ENCODE measurements at places on chromosomes 5 and 9.
A peak's percentile ranks its signal among the peaks of the same experiment; 100 is the strongest.

DNA sequence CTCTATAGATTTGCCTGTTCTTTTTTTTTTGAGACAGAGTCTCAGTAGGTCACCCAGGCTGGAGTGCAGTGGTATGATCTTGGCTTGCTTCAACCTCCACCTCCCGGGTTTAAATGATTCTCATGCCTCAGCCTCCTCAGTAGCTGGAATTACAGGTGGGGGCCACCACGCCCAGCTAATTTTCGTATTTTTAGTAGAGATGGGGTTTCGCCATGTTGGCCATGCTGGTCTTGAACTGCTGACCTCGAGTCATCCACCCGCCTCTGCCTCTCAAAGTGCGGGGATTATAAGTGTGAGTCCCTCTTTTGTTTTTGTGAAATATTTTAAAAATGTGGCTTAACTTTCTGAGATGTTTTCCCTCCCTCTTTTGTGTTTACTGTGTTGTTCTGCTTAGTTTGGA, 29.2 kb downstream of the HSPA4 start:
- no peak for DNase-seq

GRCh38 chr9:134066913-134067851, 644 bp downstream of the BRD3 start:
- DNase-seq, result peak; percentile 54

GRCh38 chr5:53543401-53543800, 17.0 kb upstream of the NDUFS4 start:
- DNase-seq, result no peak

DNA sequence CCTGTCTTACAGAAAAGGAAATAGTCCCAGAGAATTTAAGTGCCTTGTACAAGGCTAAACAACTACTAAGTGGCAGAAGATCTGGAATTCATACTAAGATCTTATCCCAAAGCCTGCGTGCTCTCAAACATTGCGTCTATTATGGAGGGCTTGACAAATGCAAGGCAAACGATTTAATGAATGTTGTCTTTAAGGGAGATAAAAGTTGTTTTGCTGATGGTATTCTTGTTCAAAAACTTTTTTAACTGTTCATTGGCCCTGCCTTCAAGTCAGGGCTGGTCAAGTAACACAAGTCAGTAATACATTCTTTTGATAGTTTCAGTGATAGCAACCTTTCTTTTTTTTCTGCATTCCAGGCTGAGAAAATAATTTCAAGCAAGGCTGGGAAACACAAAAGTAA, 1.7 kb upstream of the SLC38A9 start:
- DNase-seq, result no peak

- no peak for DNase-seq
These were observed 41.5 kb downstream of the MEGF10 start for GRCh38 chr5:127331890-127332649.

GRCh38 chr5:40410964-40411635, 268.6 kb upstream of the PTGER4 start:
- no peak for DNase-seq

DNA sequence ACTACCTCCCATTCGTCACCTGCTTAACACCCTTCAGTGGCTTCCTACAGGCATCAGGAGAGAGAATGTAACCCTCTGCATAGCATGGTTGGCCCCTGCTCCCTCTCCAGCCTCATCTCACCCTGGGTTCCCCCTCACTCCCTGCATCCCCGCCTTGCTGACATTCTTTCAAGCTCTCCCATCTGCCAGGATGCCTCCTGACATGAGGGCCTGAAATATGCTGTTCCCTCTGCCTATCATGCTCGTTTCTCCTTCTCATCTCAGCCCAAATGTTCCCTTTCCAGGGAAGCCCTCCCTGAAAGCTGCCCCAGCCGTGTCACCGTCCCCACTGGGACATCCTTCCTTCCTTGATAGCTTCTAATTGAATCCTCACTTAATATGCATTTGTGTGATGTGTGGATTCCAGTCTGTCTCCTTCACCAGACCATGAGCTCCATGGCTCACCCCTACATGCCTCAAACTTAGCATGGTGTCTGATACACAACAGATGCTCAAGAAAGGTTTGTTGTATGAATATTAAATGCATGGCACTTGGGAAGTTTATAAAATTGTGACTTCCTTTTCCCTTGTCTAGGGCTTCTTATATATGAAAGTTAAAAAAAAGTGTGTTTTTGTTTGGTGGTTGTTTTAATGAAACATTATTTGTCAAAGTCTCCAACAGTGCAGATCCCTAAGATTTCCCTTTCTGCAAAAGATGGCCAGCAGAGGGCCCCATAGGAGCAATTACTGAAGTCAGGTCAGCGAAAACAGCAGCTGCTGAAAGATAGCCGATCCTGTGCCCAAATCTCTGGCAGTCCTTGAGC, 7.3 kb upstream of the C5orf58 start:
- DNase-seq, result peak; percentile 83

- DNase-seq, result no peak
These were observed 427.4 kb downstream of the CETN3 start for GRCh38 chr5:89981878-89982773.

- no peak for DNase-seq
These were observed 6.3 kb upstream of the CLPTM1L start for GRCh38 chr5:1351156-1351555.

- DNase-seq, result no peak
These were observed 2.8 kb downstream of the CSNK1G3 start for GRCh38 chr5:123514615-123515355.

GRCh38 chr9:76114144-76114543, 223.7 kb downstream of the PCSK5 start:
- no peak for DNase-seq

All from stimulated activated naive CD8-positive, alpha-beta T cell treated with anti-CD3 and anti-CD28 coated beads, Interleukin-15, Interleukin-2, amounts not matched to agents 100 U/mL and 50 U/mL, for 24 hours (primary cell).